Coronary artery (tissue), 2 donors: ENCODE measurements at places on chromosomes 12 and 14.

DNA sequence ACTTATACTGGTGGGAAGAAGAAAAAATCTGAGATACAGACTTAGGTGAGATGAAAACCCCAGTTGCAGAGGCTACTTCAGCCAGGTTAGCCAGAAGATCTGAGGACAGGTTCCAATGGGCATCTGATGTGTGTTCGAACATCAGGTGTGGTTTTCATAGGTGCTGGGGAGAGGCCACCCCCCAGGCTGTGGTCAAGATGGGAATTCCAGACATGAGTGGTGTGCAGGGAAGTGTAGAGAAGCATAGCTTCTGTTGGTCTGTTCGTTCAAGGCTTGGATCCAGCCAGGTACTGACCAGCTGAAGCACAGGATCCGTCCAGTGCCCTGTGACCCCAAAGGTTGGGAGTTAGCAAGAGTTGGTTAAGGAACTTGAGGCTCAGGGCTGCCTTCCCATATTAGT lies 85.5 kb downstream of the SSPN start:
- no peak for DNase-seq

DNA sequence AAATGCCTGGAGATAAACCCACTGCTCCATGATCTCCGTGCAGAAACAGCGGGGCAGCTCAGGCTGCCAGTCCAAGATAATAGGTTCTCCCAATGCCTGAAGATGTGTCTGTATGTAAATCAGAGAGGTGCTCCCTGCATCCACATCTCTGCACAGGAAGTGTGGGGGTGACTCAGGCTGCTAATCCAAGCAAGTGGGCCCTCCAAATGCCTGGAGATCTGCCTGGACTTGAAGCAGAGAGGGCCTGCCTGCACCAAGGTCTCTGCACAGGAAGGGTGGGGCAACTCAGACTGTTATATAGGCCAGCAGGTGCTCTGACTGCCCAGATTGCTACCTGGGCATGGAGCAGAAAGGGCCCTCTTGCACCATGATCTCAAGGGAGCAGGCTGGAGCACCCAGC lies 504.7 kb downstream of the LRFN5 start:
- no peak for DNase-seq

GRCh38 chr12:25482625-25483024 lies 70.5 kb downstream of the LMNTD1 start:
- no peak for DNase-seq

DNA sequence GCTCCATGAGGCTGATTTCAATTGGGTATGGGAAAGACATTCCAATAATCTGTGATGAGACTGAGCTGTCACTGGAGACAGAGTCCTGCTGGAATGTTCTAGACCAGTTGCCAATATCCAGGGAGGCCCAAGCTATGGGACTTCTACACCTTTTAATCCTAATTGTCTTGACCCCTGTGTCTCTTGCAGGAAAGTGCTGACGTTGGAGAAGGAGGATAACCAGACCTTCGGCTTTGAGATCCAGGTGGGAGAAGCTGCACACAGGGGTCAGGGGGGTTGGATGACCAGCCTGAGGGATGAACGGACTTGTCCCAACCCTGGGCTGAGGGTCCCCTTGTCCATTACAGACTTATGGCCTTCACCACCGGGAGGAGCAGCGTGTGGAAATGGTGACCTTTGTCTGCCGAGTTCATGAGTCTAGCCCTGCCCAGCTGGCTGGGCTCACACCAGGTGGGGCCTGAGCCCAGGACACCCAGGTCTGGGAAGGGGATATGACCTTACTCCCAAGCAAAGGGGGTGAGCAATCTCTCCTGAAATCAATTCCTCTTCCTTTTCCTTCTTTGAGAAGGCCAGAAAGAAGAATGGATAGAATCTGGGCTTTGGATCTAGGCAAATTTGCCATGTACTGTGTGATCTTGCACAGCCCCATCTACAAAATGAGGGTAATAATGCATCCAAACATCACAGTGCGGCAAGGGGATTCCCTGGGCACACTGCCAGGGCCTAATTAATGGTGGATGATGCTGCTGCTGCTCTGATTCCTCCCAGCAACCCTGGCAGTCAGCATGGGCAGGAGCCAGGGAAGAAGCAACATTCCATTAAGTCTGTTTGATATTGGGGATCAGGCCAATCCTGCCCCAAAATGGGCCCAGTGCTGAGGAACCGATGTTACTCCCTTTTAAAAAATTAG lies 4.2 kb downstream of the TAMALIN start:
- DNase-seq: no peak

GRCh38 chr14:36022765-36023410 lies 153.6 kb downstream of the PTCSC3 start:
- DNase-seq: no peak

DNA sequence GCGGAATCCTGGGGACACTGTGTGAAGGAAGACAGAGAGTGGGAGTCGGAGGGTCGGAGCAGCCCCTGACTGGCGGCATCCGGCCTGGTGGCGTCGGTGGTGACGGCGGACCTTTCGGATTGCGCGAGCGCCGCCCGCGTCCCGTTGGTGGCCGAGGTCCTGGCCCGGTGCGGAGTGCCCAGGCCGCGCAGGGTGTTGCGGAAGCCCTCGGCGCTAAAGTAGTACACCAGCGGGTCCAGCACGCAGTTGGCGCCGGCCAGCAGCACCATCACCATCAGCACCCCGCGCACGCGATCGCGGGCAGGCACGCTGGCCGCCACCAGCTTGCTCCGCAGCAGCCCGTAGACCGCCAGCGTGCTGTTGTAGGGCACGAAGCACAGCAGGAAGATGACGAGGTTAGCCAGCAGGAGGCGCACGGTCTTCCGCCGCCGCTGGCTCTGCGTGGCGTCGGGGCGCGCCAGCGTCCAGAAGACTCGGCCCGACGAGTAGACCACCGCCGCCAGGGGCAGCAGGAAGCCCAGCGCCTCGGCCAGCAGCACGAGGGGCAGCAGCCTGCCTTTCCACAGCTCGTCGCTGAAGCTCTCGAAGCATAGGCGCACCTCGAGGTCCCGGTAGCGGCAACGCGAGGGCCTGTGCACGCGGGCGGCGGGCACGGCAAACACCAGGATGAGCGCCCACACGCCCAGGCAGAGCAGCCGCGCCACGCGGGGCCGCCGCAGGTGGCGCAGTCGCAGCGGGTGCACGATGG lies 13.1 kb upstream of the CHD4 start:
- DNase-seq: no peak

DNA sequence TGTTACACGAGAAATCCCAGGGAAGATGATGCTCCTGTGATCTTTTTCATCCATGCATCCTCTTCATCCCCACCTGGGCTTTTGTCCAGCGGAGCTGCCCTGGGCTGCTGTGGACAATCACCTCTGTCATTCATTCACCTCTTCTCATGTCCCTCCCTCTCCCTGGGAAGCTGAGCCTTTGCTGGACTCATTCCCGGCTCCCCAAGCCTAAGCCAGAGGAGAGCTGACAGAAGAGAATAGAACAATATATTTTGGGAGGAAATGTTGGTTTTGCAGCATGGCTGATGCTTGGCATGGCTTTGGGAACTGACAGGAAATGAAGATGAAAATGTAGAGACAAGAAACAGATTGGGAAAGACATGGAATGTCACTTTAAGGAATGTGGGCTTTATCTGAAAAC lies 177.4 kb downstream of the DICER1 start:
- no peak for DNase-seq

- no peak for DNase-seq
Observed at GRCh38 chr12:94254270-94254669, 105.9 kb downstream of the PLXNC1 start.

DNA sequence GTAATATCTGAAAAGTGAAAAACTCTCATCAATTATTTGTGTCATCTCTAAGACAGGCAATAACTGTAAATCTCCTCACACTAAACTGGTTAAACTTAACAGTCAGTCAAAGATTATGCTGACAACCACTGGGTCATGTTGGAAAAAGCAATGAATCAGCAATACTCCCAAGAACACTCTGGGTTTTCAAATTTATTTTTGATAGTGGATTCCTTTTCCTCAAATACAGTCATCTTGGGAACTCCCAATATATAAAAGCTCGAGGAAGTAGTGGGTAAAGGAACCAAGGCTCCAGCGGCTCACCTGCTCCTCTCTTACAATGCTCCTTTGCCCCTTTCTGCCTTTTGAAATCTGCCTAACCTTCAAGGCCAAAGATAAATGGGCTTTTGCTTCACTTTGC lies 70.0 kb downstream of the ARMH4 start:
- no peak for DNase-seq

DNA sequence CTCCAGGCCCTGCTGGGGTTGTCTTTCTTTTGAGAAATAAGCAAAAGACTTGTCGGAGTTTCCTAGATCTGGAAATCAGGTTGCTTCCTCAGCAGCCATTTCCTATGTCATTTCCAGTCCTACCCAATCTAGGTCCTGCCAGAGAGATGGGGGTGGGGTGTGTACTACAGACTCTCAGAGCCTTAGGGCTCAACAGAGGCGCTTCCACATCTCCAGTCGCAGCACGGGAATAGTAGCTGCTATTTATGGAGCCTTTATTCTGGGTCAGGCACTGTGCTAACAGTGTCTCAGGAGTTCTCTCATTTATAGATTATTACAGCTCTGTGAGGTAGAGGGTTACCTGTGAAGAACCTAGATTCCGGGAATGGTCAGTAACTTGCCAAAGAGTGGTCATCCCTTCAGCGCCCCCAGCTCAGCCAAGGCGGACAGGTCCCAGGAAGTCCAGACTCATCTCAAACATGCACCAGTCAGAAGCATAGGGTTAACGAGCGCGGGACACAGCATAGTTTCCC lies 21.9 kb downstream of the DHRS2 start:
- DNase-seq: no peak

- DNase-seq: no peak
Observed at GRCh38 chr12:59940631-59941342, 345.0 kb downstream of the SLC16A7 start.

- DNase-seq: no peak
Observed at GRCh38 chr14:106620368-106620767, 1094.0 kb downstream of the TMEM121 start.

DNA sequence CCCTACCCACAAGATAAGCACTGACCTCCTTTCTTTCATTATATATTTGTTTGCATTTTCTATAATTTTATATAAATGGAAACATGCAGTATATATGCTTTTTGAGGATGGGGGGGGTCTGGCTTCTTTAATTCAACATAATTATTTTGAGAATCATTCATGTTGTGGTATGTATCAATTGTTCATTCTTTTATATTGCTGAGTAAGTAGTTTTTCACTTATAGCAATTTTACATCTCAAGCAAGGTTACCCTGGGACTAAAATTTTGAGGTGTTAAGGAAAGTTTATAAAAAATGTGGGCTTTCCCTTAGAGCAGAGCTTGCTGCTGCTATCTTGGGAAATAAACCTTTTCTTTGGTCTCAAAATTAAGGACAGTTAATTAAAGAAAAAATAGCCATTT lies 89.9 kb upstream of the EGLN3 start:
- no peak for DNase-seq

GRCh38 chr12:108004319-108004718 lies 124.8 kb upstream of the WSCD2 start:
- no peak for DNase-seq

DNA sequence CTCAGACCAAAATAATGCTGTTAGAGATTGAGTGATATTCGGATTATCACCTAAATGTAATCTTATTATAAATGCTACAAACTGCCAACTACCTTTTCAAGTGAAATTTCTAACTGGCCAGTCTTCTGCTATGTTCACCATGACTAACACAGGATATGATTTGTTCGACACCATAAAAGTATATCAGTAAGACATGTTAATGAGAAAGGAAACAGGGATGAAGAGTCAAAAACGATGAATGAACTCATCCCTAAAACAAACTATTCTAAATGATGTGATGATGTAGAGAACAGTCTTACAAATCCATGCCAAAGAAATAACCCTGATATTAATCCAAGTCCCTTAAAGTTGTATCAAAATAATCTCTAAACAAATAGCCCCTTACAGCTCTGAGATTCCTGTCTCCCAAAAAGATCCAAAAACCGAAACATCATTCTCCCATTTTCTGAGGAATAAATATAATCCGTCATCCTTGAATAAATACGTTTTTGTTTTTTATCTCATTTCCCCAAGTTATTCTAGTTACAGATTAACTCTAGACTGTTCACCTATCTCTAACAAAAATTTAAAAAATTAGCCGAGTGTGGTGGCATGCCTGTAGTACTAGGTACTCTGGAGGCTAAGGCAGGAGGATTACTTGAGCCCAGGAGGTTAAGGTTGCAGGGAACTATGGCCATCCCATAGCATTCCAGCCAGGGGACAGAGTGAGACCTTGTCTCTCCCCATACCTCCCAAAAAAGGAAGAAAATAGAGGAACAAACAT lies 9.1 kb downstream of the SCAF11 start:
- no peak for DNase-seq

DNA sequence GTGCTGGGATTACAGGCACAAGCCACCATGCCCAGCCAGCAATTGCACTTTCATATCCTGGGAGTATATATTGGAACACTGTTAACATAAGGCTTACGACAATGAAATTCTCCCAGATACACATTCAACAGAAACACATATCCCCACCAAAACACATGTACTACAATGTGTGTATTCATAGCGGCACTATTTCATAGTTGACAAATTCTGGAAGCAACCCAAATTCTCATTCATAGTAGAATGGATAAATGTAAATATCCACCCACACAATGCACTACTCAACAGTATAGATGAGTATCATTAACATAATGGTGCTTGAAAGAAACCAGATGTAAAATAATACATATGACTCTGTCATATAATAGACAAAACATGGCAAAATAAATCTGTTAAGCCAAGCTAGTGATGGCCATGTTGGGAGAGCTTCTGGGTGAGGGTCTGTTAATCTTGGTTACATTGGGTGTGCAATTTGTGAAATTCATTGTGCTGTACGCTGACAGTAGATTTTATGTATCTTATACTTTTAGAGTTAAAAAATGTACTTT lies 2.6 kb upstream of the DNAAF2 start:
- no peak for DNase-seq

- no peak for DNase-seq
Observed at GRCh38 chr14:103045371-103045869, 11.9 kb downstream of the CDC42BPB start.

- no peak for DNase-seq
Observed at GRCh38 chr12:65605019-65605418, 219.3 kb upstream of the HMGA2 start.

DNA sequence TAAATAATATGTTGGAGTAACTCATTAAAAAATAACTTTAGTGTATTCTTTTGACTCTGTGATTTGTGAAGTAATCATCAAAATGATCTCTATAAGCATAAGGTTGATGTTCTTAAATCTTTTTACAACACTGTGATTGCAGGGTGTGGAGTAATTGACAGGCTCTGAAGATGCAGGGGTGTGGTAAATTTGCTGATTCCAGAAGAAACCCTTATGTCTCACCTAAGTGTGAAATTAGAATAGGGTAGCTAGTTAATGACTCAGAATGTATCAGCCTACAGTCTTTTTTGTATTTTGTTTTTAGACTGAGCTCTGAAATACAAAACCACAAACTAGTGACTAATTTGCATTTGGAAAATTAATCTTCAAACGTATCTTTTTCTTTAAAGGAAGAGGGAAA lies 5.9 kb downstream of the PRPF39 start:
- no peak for DNase-seq

DNA sequence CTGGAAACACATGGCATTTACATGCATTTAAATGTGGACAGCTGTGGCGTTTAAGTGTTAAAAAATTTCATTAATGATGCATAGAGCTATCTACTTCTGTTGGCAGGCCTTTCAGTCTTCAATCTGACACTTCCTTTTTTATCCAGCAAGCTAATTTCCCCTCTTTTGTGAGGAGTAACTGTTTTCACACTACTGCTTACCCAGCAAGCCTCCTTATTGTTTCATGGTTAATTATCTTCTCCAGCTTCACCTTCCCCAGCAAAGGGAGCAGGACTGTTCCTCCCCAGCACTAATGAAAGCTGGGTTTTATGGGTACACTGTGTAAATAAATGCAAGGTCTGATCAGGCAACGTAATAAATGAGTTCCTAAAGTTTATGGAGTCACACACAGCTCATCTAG lies 129.4 kb upstream of the NPAS3 start:
- no peak for DNase-seq

- DNase-seq: peak; percentile 46
Observed at GRCh38 chr14:23360496-23360895, 4.5 kb downstream of the EFS start.
